Psoas muscle (tissue), 8 donors: ENCODE measurements at places on chromosomes 2 and 18. TPM values are rescaled to one million over a fixed set of nuclear protein-coding genes. Genes with fewer than 3 reads are reported as not detected.

DNA sequence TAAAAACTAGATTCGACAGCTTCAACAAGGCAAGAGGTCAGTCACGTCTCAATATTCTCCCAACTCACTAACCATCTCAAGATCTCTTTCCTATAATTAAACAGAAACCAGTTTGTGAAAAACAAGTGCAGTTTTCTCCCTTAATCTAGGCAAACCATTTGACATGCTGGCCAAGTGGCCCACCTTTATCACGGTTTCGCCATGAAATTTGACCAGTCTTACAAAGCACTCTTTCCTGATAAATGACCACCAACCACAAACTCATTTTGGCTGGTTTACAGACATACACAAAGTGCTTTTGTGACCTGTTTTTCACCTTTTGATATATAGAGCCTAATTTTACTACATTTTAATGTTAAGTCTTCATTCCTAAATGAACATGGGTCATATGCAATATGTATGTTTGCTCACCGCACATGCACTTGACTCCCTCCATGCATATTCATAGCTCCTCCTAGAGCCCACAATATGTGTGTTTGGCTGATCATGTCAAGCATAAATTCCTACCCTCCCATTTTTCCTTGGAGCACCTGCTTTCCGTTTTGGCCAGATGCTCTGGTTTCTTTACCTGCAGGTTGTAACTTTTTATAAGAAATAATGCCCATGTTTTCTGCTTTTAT lies 385.1 kb downstream of the RAD51AP2 start:
- no peak overlapping the region for H3K4me3 ChIP-seq
- no peak for DNase-seq
- H3K27ac ChIP-seq, result no peak overlapping the region
- no peaks in the 10 kb centered on the region for H3K4me1 ChIP-seq

CHMP3 gene
- total RNA-seq, result 109 TPM

DNA sequence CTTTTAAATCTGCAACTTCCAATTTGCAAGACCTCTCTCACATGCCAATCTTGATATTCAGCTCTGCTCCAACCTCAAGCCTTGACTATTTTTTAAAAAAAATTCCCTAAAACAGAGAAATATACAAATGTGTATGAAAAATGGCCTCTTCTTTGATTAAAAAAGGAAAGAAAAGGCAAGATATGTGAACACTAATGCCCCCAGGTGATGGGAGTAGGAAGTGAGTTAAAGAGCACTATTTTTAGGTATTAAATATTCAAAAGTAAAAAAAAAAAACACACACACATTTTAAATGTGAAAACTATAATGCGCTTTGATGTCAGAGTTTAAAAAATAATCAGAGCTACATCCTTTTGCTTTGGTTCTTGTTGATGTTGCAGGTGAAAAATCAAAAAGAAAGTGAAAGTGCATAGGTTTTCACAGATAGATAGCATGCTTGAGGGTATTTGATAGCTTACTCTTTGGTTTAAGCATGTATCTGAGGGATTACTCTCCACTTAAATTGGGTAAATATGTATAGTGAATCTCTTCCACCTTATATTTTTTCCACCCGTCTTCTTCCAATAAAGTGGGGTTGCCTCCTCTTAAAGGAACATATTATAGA lies 406.0 kb upstream of the POU3F3 start:
- no peaks in the 10 kb centered on the region for H3K27me3 ChIP-seq
- no peaks in the 10 kb centered on the region for H3K36me3 ChIP-seq
- DNase-seq, result no peak

GRCh38 chr2:239824866-239825704 lies 200.1 kb downstream of the NDUFA10 start:
- H3K27me3 ChIP-seq, result no peaks in the 10 kb centered on the region
- H3K4me3 ChIP-seq, result no peak overlapping the region
- H3K36me3 ChIP-seq, result no peaks in the 10 kb centered on the region
- no peaks in the 10 kb centered on the region for H3K4me1 ChIP-seq
